A549 treated with ZK216348 at 1 μM for 4 hours (cell line): ENCODE measurements at places on chromosomes 1 and 21. TPM values are rescaled to one million over a fixed set of nuclear protein-coding genes. Genes with fewer than 3 reads are reported as not detected.

The TSPEAR gene
- total RNA-seq = not detected in 5 replicates

The EPHB2 gene
- 29.6 to 56.9 TPM (median 45.9 TPM) in 5 replicates for total RNA-seq

The POGZ gene
- total RNA-seq = 17.8 to 21.0 TPM (median 19.0 TPM) in 5 replicates

The RSPH1 gene
- total RNA-seq = 0.34 to 1.3 TPM (median 0.67 TPM) in 5 replicates

The RCSD1 gene
- 0.08 to 0.10 TPM in 2 of 5 replicates, not detected in the others for total RNA-seq

The SPRR2G gene
- total RNA-seq = not detected in 5 replicates

The CD55 gene
- 110 to 135 TPM (median 120 TPM) in 5 replicates for total RNA-seq

The KMO gene
- total RNA-seq = 0.46 to 2.0 TPM (median 1.5 TPM) in 5 replicates

The CFHR1 gene
- total RNA-seq = 0.14 to 0.35 TPM (median 0.25 TPM) in 4 of 5 replicates, not detected in the other

The MANEAL gene
- 20.8 to 26.9 TPM (median 25.3 TPM) in 5 replicates for total RNA-seq

The CRNN gene
- not detected in 5 replicates for total RNA-seq

The PLA2G2F gene
- not detected in 5 replicates for total RNA-seq

The NBPF6 gene
- 0.26 TPM in 1 of 5 replicates, not detected in the others for total RNA-seq

The TUFT1 gene
- total RNA-seq = 10.1 to 12.4 TPM (median 10.6 TPM) in 5 replicates

The WNT4 gene
- total RNA-seq = 0.07 to 0.34 TPM (median 0.11 TPM) in 5 replicates

The RGS7 gene
- total RNA-seq = not detected in 5 replicates

The LRRC3 gene
- 0.95 to 2.4 TPM (median 1.9 TPM) in 5 replicates for total RNA-seq

The MAEL gene
- total RNA-seq = not detected in 5 replicates

The DMRTA2 gene
- total RNA-seq = 0.09 to 0.22 TPM (median 0.18 TPM) in 5 replicates

The SLC6A17 gene
- 2.6 to 6.2 TPM (median 4.7 TPM) in 5 replicates for total RNA-seq

The SEC16B gene
- total RNA-seq = 0.43 to 1.1 TPM (median 0.79 TPM) in 5 replicates

The COL11A1 gene
- total RNA-seq = 0.97 to 3.5 TPM (median 2.6 TPM) in 5 replicates

The ACKR1 gene
- total RNA-seq = not detected in 5 replicates

The SERINC2 gene
- 13.5 to 33.0 TPM (median 29.6 TPM) in 5 replicates for total RNA-seq
